ENCODE measurements at places on chromosomes 11 and 22.

- DNase-seq: no peak
Measured at GRCh38 chr22:42688241-42689211, 32.1 kb downstream of the A4GALT start.

GRCh38 chr11:70134490-70134889 is 56.4 kb downstream of the ANO1 start:
- DNase-seq: no peak

DNA sequence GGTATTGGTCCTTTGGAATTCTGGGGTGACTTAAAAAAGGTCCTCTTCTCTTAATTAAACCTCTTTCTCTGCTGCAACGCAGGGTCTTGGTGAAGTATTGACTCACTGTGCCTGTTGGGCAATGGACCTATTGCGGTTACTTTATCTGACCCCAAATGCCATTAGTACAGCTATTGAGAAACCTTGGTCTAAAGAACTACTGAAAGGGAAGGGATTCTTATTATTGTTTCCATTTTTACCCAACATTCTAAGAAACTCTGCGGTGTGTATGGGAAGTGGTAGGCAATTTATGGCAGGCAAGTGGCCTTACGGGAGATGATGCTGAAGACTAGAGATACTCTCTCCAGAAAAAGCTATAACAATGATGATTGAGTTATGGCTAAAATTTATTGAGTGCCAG is 12.5 kb downstream of the SLC6A5 start:
- no peak for DNase-seq

DNA sequence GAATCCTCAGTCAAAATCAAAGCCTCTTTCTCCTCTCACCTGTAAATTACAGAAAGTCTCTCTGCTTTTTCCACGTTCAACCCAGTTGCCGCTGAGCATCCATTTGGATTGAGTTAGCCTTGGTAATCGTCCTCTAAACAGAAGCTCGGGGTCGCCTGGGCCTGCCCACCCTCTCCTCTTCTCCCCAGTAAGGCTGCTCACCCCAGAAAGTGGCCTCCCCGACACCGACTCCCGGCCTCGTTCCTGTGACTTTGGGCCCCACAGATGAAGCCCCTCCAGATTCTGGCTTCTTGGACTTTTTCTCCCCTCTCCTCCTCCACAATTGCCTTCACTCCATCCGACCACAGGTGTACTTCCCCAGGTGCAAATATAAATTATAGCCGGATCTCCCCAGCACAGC is 1500.0 kb downstream of the BRD1 start:
- no peak for DNase-seq

DNA sequence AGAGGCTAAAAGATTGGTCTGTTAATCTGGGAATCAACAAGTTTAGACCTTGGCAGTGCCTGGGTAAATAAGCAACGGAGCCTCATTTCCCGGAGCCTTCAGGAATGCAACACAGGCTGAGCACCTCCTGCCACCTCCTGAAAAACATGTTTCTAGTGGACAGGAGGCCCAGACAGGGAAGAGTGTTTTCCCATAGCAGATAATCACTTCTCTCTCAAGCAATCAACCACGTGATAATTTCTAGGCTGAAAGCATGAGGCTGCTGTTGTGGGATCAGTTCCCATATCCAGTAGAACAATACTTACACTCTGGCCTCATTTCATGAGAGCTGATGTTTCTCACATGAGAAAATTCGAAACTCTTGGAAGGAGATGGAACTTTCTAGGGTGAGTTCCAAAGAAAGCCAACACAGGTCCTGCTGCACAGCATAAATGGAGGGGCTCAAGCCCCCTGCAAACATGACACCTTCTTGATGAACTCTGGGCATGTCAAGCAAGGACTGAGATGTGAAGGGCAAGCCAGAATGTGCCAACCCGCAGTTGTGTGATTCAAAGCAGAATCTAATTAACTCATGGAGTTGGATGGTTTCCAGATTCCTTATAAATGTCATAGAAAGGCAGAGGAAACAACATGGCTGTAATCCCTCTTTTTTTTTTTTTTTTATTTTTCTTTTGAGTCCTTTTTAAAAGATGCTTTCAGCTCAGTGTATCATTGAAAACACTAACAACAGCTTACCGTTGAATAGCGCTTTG is 228.5 kb upstream of the SESN3 start:
- DNase-seq: no peak

DNA sequence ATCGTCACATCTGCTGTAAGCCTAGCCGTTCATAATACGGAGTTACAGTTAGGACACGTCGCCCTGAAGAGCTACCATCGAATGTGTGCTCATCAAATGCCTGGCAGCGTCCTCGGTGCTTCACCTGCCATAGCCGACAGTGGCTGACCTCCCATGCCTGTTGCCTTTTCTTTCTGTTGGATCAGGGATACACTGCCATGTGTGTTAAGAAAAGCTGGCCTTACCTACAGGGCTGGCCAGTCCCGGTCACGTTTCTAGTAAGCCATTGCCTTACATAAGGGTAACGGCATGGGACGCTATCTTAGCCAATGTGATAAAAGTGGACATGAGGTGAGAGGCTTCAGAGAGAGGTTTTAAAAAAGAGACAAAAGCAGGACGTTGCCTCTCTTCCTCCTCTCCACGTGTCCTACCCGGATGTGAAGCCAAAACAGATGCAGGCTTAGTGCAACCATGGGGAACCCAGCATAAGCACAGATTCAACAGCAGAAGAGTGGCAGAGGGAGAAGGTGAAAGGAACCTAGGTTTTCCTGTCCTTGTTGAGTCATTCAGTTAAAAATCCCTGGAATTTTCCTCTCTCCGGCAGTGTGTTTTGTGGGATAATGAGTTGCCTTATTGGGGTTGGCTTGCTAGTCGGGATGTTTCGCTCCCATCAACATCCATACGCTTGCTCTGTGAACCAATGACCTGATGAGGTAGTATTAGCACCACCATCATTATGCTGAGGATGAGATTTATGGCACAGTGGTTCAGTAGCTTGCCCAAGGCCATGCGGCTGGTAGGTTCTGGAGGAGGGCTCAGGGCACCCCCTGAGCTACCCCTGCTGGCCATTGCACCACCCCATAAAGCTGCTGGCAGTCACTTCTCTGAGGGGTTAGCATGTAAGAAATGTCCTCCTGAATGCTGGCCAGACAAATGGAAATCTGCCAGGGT is 67.4 kb upstream of the B3GAT1 start:
- no peak for DNase-seq

- no peak for DNase-seq
Measured at GRCh38 chr22:31937341-31937740, 7.0 kb upstream of the YWHAH start.

DNA sequence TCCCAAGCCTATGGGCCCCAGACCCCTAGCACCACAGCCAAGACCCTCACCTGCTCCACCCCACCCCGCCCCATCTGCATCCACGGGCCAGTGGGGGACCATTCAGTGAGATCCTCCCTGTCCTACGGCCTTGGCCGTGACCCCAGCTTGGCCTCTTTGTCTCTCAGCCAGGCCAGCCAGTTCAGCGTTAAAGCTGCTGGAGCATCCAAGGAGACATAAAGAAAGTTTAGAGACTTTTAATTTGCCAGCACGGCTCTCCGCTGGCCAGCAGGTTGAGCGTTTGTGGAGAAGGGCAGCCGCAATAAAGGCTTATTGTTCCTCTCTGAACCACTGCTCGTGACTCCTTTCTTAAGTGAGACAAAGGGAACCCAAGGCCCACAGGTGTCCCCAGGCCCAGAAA is 49.3 kb upstream of the LMO1 start:
- DNase-seq: no peak

DNA sequence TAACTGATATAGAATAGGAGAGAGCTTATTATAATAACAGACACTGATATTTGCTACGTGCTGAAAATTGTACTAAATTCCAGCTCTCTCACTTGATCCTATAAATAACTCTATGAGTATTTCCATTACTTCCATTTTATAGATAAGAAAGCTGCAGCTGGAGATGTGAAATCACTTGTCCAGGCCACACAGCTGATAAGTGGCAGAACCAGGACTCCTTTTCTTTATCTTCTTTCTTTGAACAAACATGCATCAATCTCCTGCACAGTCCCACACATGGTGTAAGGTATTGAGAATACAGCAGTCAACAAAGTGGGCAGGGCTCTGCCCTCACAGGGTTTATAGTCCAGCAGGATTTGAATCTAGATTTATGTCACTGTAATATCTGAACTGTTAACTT is 652.1 kb downstream of the NELL1 start:
- no peak for DNase-seq

DNA sequence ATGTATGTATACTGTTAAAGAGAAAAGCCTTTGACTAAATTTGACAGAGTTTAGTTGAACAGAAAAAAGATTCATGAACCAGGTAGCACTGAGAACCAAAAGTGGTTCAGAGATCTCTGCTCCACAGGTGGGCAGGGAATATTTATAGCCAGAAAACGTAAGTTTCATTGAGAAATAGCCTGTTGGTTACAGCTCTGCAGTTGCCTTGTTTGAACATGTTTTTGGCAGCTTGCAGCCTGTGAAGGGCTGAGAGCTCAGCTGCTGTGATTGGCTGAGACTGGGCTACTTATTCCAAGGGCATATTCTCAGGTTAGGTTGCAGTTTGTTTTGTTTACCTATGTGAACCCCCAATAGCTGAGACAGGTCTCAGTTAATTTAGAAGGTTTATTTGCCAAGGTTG is 13.5 kb upstream of the ZNF74 start:
- no peak for DNase-seq

DNA sequence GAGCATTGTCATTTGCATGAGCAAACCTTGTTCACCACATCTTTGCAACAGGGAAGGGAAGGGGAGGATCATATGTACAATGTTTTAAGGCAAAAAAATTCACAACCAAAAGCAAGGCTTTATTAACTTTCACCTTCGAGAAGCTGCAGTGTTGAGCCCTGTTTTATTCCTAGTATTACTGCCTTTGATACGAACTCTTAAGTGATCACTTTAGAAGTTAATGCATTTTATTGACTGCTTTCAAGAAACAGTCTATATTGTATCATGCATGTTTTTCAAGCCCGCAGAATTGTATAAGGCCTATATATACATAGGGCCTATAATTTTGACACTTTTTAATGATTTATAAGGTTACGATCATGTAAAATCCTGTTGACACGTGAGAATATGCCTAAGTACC is 117.5 kb upstream of the VPREB1 start:
- DNase-seq: no peak

GRCh38 chr22:29940526-29940925 is 57.6 kb downstream of the MTMR3 start:
- no peak for DNase-seq

DNA sequence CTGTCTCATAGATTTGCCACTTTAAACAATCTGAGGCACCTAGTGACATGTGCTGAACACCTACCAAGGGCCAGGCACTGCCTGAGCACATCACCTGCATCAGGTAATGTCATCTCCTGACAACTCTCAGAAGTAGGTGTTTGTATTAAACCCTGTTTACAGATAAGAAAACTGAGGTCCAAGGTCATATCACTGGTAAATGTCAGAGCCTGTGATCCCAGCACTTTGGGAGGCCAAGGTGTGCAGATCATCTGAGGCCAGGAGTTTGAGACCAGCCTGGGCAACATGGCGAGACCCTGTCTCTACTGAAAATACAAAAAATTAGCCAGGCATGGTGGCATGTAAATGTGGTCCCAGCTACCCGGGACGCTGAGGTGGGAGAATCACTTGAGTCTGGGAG is 39.1 kb upstream of the ACCSL start:
- no peak for DNase-seq

GRCh38 chr11:20443596-20443995 is 56.1 kb downstream of the PRMT3 start:
- no peak for DNase-seq

DNA sequence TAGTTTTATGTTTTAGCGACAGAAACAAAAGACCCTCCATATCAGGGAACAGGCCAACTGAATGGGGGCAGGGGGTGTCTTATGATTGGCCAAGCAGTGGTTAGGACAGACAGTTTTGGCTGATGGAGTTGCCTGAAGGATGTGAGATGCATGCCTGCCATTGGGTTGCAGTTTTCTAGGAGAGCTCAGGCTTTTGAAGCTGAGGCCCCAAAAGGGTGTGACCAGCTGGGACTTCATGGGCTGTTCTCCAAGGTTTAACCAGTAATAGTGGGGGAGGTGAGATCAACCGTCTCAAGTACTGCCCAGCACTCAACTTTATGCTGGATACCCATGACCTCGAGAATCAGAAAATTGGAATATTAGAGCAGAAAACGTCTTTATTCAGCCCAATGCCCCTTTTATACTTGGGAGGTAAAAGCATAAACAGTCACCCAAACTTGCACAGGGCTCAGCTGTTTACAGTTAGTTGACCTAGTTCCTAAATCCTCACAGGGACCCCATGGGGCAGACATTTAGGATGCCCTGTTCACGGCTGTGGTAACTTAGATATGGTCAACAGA is 13.5 kb downstream of the DTX4 start:
- DNase-seq: no peak

DNA sequence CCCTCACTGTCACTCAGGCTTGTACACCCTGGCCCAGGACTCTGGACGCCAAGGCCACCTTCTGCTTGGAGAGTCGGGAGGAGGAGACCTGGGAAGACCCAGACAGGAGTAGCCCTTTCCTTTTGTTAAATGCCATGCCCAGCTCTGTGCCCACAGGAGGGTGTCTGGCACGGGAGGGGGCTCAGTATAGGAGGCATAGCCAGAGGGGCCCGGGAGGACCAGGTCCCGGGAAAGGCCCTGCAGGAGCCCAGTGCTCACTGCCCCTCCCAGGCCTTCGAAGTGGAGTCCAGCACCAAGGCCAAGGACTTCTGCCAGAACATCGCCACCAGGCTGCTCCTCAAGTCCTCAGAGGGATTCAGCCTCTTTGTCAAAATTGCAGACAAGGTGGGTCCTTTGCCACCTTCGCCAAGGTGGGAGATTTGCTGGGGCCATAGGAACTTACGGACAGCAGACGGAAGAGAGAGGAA is 79.0 kb downstream of the MYO7A start:
- no peak for DNase-seq

DNA sequence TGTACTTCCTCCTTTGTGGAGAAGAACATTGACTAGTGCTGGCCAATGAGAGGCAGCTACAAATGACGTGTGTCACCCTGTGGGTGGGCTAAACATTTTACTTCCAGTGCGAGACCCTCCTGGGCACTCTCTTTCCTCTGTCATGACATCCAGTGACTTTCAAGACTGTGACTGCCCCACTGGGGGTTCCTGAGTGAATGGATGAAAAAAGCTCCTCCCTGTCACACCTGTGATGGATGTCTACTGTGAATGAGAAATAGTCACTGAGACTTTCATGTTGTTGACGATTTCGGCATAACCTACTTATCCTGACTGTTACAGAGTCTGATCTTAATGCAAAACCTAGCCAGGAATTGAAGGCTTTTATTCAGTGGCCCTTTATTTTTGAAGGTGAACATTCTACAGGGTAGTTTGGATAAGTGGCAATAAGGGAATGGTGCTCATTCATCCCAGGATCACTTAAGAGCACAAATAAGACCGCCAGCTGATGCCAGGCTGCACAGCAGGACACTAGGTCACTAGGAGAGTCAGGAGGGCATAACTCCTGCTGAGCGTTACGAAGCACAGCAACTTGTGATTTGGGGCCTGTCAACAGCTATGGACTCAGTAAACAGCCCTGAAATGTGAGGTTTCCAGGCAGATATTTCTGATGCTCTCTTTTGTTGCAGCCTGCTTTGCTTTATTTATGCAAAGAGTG is 636.6 kb downstream of the NTM start:
- DNase-seq: no peak

- DNase-seq: peak; percentile 98
Measured at GRCh38 chr22:37242395-37242918, 1.6 kb downstream of the RAC2 start.
